Bronchus fibroblast of lung (primary cell): ENCODE measurements at places on chromosomes 11 and 22. TPM values are rescaled to one million over a fixed set of nuclear protein-coding genes. Genes with fewer than 3 reads are reported as not detected.

The PACSIN3 gene
- 34.8 and 41.2 TPM in 2 replicates for total RNA-seq

The A4GALT gene
- total RNA-seq: 9.2 and 9.4 TPM in 2 replicates

The GGTLC2 gene
- not detected in 2 replicates for total RNA-seq

The SHANK3 gene
- total RNA-seq: 0.50 and 0.59 TPM in 2 replicates

The MFRP gene
- total RNA-seq: not detected in 2 replicates

The C22orf31 gene
- total RNA-seq: not detected in 2 replicates
